Lower lobe of right lung (tissue), 2 donors: ENCODE measurements at places on chromosomes 7 and 10.
A peak's percentile ranks its signal among the peaks of the same experiment; 100 is the strongest.

DNA sequence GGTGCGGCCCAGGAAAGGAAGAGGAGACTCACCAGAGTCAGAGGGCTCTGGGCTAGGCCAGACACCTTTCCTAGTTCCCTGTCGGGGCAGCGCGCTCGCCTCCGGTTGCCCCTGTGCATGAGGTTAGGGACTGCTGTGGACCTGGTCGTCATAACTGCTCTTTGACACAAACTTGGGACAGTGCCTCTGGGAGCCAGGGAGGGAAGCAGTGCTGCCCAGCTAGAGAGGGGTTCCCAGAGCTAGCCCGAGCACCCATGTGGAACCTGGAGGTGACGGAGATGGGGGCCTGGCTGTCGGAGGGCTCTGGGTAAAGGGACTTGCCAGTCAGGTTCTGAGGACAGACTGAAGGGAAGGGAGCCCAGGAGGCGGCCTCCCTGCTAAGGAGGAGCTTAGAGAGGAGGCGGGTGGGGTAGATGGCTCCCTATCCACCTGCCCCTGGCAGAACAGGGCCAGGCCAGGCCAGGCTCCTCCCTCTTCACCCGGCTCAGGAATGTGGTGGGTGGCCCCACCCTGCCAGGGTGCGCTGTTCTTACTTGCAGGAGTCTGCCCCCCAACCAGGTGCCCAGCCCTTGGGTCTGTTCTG is 29.7 kb downstream of the AGAP3 start:
- peak overlapping the region; percentile 49 for H3K4me3 ChIP-seq
- no peaks in the 10 kb centered on the region for H3K27me3 ChIP-seq
- peak; percentile 94 for DNase-seq
- H3K27ac ChIP-seq = peak overlapping the region; percentile 77
- peaks cover 41% of the 10 kb centered on the region for H3K36me3 ChIP-seq
- peaks cover 32% of the 10 kb centered on the region for H3K4me1 ChIP-seq

DNA sequence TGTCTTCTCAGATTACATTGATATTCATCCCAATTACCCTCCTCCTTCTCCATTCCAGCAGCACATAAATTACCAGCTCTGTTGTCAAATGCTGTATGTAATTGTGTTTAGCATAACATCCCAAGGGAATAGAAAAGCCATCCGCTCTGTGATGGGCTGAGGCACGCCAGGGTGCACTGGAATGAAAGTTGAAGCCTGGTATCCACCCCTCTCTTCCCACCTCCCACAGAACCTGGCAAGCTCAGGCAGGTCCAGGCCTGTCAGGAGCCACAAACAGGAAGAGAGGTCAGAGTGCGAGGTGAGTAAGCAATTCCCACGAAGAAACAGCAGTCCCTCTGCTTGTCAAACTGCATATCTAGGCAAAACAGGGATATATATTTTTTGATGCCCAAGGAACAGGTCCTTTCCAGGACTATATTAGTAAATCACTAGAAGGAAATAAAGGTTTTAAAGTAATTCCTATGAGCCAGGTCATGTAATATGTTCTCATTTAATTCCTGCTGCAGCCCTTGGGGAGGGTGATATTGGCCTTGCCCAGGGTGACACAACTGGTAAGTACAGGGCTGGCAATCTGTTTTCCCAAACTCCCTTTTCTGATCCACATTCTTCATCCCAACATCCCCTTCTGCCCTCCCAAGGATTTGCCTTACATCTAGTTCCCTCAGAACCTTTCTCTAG is 155.6 kb upstream of the GHITM start:
- H3K36me3 ChIP-seq = no peaks in the 10 kb centered on the region
- H3K4me1 ChIP-seq = no peaks in the 10 kb centered on the region
- no peak overlapping the region for H3K27ac ChIP-seq

GRCh38 chr10:33735464-33735923 is 401.0 kb upstream of the NRP1 start:
- H3K27me3 ChIP-seq = no peaks in the 10 kb centered on the region
- no peaks in the 10 kb centered on the region for H3K36me3 ChIP-seq
- no peak overlapping the region for H3K27ac ChIP-seq
- H3K4me3 ChIP-seq = no peak overlapping the region

GRCh38 chr10:96496281-96496925 is 17.3 kb downstream of the TLL2 start:
- no peak for DNase-seq
- H3K27ac ChIP-seq = no peak overlapping the region
- no peaks in the 10 kb centered on the region for H3K36me3 ChIP-seq

DNA sequence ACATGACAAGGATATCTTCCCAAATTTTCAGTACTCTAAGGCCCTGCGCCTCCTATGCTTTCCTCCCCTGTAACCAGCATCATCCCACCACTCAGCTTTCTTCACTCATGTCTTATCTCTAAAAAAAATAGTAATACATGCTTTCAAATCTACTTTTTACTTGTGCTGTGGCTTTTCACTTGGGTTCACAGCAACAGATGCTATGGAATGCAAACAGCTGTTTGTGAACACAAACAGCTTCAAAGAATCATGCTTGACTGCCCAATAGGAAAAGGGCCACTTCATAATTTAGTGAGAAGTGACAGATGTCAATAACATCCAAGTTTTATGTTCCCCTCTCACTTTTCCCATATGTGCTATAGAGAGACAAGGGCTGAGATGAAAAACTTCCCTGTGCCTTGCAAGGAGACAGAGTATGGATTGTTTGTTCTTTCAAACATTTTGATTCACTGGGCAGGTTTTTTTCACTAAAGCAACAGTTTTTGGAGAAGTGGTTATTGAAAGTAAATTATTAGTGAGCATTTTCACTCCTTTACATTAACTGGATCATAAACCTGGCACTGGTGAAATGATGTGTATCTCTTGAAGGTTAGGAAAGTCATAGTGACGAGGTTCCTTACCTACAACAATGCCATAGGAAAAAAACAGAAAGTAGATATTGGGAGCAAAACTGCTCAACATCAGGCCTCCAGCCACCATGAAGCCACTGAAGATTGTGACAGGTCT is 37.3 kb downstream of the SLC16A9 start:
- DNase-seq = no peak
- no peak overlapping the region for H3K27ac ChIP-seq
- H3K27me3 ChIP-seq = no peaks in the 10 kb centered on the region
- no peaks in the 10 kb centered on the region for H3K36me3 ChIP-seq
- H3K4me1 ChIP-seq = no peaks in the 10 kb centered on the region

DNA sequence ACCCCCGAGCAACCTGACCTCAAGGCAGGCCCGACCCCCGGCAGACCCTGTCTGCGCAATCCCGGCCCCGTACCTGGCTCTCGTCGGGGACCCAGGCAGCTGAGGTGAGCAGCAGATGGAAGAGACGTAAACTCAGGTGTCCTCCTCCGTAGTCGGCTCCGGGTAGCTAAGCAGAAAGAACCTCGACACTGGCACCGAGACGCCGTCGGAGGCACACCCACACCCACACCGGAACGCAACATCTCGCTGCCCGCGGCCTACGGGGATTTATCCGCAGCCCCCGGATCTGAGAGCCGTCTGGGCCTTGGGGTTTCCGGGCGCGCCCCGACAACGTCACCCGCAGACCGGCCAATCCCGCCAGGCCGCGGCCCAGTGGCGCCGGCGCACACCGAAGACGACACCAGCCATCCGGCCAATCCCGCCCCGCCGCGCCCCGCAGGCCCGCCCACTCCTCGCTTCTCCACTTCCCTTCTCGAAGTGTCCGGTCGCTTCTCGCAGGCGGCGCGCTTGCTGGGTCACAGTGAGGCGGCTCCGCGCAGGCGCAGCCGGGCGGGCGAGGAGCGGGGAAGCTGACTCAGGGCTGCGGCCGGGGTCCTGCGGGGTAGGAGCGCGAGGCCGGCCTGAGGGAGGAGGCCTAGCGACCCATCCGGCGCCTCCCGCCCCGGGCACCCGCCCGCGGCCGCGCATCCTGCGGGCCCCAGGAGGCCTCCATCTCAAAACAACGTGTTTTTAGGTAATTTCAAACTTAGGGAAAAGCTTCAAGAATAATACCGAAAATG is at the start of gene ZFAND2A:
TSS of gene ZFAND2A (minus strand) at position 306 of the 779 bp plus-strand sequence. CDS start 1,984 bp downstream, outside the sequence.
- peak; percentile 99 for DNase-seq
- H3K4me3 ChIP-seq = peak within 1 kb of the TSS; percentile 86
- peaks cover 26% of the 10 kb centered on the region for H3K4me1 ChIP-seq
- H3K27me3 ChIP-seq = no peaks in the 10 kb centered on the region

- no peaks in the 10 kb centered on the region for H3K36me3 ChIP-seq
- no peak overlapping the region for H3K27ac ChIP-seq
- no peak overlapping the region for H3K4me3 ChIP-seq
- no peaks in the 10 kb centered on the region for H3K4me1 ChIP-seq
- H3K27me3 ChIP-seq = no peaks in the 10 kb centered on the region
Measured at GRCh38 chr7:28761505-28761904, 196.6 kb downstream of the TRIL start.

DNA sequence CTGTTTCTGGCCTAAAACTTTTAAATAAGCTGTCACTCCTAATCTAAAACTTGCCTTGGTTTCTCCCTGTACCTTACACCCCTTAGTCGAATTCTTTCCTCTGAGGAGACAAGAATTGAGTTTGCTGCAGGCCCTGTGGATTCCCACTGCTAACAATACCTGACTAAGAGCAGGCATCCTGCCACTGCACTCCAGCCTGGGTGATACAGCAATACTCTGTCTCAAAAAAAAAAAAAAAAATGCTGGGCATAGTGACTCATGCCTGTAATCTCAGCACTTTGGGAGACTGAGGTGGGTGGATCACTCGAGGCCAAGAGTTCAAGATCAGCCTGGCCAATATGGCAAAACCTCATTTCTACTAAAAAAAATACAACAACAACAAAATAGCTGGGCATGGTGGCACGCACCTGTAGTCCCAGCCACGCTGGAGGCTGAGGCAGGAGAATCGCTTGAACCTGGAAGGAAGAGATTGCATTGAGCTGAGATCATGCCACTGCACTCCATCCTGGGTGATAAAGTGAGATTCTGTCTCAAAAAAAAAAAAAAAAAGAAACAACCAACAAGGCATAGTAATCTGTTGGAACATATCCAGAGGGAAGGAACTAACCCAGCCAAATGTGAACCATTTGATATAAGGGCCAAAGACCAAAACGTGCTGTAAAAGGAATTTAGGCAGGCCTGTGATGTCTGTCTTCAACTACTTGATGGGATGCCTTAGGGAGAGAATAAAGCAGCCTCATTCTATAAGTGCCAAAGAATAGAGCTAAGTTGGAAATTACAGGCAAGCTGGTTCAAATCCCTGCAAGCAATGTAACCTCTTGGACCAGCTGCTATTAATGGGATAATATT is 732.7 kb upstream of the AUTS2 start:
- no peaks in the 10 kb centered on the region for H3K36me3 ChIP-seq
- H3K27me3 ChIP-seq = no peaks in the 10 kb centered on the region
- no peaks in the 10 kb centered on the region for H3K4me1 ChIP-seq
- no peak for DNase-seq

DNA sequence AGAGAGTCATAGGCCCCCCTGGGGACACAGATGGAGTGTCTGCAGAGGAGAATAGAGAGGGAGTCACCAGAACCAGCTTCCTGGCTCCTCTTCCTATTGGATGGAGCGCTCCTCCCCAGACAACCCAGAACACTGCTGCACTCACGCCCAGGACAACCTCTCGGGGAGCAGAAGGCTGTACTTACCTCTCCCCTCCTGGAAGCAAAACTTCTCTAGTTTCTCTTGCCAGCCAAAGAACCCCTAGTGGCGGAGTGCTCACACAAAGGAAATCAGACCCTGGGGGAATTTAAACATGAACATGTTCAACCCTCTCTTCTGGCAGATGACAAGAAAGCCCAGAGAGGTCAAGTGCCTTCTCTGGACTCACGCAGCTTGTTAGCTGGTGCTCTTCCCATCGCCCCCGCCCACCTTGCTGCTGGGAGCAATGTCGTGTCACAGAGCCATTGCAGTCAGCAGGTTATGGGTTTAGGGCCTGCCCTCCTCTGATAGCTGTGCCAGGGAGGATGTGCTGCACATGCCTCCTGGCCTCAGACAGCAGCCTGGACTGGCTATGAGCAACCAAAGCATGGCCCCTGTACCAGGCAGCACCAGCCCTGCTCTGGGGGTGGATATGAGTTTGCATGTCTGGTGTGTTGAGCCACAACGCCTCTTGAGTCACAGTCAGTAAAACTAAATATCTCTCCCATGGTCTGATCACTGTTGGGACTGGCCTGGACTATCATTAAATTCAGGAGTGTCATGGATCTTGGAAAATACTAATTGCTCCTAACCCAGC is 84.4 kb downstream of the SLIT1 start:
- peaks cover 10% of the 10 kb centered on the region for H3K27me3 ChIP-seq
- no peak overlapping the region for H3K27ac ChIP-seq
- no peak for DNase-seq
- H3K4me3 ChIP-seq = no peak overlapping the region
- H3K4me1 ChIP-seq = no peaks in the 10 kb centered on the region
- H3K36me3 ChIP-seq = no peaks in the 10 kb centered on the region

- H3K27me3 ChIP-seq = no peaks in the 10 kb centered on the region
- no peak for DNase-seq
- H3K27ac ChIP-seq = no peak overlapping the region
- no peaks in the 10 kb centered on the region for H3K36me3 ChIP-seq
Measured at GRCh38 chr7:64515330-64515729, 47.5 kb downstream of the ZNF680 start.
